Cerebellum (tissue), 4 donors: ENCODE measurements at places on chromosomes 5 and 9.

DNA sequence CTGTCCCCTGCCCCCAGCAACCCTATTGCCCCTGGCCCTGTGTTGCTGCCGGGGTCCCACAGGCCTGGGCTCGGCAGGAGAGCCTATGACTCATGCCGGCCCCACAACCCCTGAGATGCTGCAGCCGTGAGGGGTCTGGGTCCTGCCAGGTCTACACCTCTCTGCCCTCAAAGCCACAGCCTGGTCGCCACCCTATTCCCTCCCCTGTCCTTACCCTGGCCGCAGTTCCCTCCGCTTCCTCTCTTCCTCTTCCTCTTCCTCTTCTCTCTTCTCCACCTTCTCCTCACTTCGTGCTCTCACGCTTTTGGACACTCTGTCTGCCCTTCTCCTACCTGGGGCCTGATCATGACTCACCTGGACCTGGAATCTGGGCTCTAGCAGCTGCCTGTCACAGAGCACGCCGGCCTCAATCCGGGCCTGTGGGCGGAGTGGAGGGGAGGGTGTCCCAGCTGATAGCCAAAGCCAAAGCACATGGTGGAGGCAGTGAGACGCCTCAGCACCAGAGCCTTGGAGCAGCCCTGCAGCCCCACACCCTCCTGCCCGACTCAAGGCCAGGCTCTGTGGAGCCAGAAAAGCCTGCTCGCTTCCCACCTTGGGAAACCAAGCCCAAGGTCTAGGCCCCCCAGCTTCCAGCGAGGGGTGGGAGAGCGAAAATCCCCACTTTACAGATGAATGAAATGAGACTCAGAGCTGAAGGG, 26.8 kb upstream of the CSF1R start:
- no peak for DNase-seq

- DNase-seq = no peak
Observed at GRCh38 chr9:129697656-129698253, 32.3 kb downstream of the PRRX2 start.

- no peak for DNase-seq
Observed at GRCh38 chr5:53089481-53089991, 20.0 kb downstream of the MOCS2 start.

DNA sequence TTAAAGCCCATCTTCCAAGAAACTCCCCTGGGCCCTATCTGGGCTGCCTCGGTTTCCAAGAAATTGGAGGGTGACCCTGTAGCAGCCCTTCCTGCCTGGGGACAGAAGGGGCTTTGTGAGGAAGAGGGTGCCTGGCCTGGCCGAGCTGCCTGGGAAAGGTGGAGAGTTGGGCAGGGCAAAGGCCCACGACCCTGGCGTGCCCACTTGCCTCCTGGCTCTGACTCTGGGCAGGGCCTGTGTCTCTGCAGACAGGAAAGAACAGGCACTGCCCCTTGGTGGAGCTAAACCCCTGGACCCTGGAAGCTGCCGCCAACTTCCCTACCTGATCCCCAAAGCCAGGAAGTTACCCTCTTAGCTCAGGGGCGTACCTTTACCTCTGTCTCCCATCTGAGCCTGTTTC, 149.3 kb downstream of the RGS3 start:
- DNase-seq = no peak

DNA sequence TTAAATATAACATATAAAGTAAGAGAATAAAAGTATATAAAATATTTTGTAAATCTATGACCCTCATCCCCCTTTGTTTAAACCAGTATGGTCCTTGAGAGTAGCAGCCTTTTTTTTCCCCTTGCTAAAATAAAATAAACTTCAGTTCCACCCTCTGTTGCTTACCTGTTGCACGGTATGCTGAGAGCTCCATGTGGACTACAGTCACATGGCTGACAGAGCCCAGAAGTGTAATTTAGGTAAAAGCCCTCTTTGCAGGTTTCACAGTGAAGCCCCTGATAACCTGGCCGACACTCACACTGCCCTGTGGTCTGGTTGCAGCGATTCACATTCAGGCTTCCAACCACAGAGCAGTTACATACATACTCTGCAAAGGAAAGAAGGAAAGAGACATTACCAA, 55.1 kb downstream of the MEGF9 start:
- no peak for DNase-seq
